ENCODE measurements at places on chromosomes 2 and 18.

DNA sequence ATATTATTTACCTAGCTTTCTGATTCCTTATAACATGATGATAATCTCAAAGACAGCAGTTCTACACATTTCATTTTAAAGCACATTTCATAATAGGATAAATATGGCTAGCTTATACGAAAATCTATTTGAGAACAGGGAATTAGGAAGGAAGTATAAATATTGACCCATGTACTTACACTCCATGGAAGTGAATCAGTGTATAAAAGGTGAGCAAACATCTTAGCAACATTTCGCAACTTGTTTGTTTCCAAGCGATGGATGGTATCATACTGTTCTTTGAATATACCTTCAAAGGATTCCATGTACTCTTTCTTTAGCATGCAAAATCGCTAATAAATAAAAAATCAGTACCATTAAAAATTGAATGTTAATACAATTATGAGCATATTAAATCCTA is 53.1 kb downstream of the CWC22 start:
- no peak for DNase-seq

DNA sequence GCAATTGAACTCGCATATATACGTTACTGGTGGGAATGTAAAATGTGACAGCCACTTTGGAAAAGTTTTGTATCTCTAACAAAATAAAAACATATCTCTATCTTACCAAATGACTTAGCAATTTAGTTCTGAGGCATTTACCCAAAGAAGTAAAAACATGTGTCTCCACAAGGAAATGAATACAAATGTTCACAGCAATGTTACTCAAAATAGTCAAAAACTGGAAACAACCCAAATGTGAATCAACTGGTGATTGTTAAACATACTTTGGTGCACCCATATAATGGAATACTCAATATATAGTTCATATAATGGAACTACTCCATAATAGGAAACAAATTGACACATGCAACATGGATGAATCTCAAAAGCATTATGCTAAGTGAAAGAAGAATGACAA is 70.4 kb upstream of the DNER start:
- no peak for DNase-seq

DNA sequence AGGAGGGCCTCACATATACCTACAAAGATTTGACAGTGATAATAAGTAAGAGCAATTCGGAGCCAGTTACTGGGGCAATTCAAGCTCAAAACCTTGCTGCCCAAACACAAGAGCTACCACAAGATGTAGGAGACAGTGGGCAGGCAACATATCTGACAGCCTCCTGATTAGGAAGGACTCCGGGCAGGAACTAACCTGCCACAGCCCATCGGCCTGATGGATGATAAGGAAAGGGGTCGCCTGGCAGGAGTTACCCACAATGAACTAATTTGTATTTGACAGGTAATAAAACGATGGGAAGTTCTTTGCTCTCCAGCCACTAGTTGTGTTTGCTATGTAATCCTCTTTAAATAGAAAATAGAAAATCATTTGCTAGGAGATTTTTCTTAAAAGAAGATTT is 100.2 kb downstream of the ARHGAP15 start:
- no peak for DNase-seq

- no peak for DNase-seq
Measured at GRCh38 chr2:217371781-217372213, 511.9 kb upstream of the TNP1 start.

- DNase-seq: no peak
Measured at GRCh38 chr2:99682275-99683060, 192.7 kb upstream of the REV1 start.

GRCh38 chr2:236872015-236872414 is 213.7 kb upstream of the COPS8 start:
- no peak for DNase-seq

DNA sequence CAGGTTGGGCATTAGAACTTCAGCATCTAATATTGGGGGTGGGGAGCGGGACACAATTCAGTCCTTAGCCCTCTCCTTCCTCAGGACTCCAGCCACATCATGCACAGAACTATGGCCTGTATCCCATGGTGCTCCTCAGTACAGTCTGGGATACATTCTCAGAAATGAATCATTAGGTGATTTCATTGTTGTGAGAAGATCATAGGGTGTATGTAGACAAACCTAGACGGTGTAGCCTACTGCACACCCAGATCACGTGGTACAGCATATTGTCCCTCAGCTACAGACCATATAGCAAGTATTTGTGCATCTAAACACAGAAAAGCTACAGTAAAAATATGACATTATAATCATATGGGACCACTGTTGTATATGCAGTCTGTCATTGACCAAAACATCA is 23.2 kb upstream of the IMP4 start:
- DNase-seq: no peak

DNA sequence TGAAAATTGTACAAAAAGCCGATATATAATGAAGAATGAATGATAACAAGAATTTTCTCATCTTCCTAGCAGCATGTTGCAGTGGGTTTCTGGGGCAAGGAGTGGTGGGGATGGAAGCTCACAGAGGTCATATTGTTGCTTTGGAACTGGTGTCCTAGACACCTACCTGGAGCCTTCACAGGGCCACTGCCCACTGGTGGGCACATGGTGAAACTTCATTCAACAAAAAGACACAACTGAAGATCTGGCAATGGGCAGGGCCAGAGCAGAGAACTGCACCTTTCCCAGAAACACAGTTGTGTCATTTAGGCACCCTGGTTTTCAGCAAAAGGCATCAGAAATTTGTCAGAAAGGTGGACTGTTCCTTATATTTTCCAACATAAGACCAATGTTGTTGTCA is 115.3 kb downstream of the FHOD3 start:
- DNase-seq: no peak

GRCh38 chr2:36734304-36734703 is 37.8 kb downstream of the VIT start:
- no peak for DNase-seq

DNA sequence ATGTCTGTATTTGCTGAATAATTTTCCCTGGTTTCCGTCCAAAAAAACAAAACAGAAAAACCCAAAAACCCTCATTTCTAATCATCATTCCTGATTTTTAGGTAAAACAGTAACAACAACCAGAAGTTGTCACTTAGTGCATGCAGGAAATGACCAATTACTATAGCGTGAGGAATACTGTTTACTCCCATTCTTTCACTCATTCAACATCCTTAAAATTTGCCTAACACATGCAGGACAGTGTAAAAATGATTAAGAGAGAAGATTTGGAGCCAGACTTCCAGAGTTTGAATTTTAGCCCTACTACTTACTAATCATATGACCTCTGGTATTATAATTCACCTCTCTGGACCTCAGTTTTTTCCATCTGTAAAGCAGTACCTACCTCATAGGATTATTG is 83.1 kb downstream of the FIGN start:
- no peak for DNase-seq

- DNase-seq: no peak
Measured at GRCh38 chr2:218777276-218777990, 4.5 kb upstream of the CYP27A1 start.

DNA sequence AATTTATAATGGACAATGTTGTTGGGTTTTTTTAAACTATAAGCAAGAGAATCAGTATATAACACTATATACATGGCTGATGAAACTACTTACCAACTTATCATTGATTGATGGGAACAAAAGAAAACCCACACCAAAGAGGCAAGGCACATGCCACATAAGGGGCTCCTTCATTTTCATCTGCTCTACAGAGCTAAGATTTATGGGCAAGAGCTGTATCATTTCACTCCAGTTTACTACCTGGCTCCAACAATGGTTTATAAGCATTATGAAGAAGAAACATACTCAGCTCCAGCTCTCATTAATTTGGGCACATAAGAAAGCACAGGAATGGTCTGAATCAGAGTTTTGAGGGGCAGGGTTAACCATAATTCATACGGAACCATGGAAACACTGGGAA is 283.3 kb downstream of the AGPS start:
- no peak for DNase-seq

GRCh38 chr2:7028846-7029245 is 111.6 kb downstream of the RNF144A start:
- no peak for DNase-seq

GRCh38 chr2:97714950-97715652 is 1.7 kb downstream of the ZAP70 start:
- no peak for DNase-seq

GRCh38 chr18:23307567-23308295 is 145.4 kb upstream of the RIOK3 start:
- DNase-seq: no peak

GRCh38 chr2:7392076-7392787 is 475.0 kb downstream of the RNF144A start:
- DNase-seq: no peak

GRCh38 chr18:73891572-73892421 is 255.8 kb downstream of the FBXO15 start:
- no peak for DNase-seq

DNA sequence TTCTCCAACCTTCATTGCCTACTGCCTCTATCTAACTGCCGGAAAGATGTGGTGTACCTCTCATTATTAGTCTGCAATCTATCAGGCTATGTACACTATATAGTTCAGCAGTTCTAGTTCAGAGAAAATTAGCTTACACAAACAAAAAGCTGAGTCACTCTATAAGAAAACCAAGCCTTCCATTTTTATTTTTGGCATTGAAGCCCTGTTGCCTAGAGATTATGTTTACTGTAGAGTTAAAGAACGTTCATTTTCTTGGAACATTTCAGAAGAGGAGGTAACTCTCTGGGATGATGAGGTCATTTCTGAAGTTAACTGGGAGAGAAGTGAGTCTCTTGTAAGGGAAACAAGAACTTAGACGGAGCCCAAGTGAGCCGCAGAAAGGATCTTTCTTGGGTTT is 133.5 kb downstream of the FAM124B start:
- no peak for DNase-seq

DNA sequence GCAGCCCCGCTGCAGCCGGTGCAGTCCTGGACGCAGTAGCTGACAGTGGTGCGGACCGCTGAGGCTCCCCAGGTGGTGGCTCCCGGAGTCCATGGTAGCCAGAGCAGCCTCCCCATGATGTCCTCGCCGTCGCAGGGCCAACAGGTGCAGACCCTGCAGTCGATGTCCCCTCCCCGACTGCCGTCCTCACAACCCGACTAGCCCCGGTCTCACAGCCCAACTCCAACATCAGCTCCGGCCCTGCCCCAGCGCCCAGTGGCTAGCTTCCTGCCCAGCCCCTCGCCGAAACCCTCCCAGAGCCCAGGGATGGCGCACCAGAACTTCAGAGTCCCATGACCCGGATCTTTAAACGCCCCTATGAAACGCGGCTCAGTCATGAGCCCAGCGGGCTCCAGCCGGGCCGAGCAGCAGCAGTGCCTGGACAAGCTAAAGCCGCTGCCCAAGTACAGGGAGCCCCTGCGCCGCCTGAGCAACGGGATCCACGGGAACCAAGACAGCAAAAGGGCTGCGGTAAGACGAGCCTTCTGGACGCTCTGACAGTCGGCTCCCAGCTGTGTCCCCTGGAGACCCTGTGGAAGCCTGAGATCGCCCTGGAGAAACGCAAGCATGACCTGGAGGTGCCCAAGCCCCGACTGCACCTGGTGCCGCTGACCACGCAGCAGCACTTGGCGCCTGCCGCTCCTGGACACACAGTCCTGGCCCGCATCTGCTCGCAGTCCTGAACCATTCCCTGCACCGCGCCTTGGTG is 53.8 kb upstream of the TUBA3E start:
- DNase-seq: no peak

GRCh38 chr2:24857746-24858145 is 62.3 kb downstream of the ADCY3 start:
- DNase-seq: no peak

Data from stimulated activated CD4-positive, alpha-beta T cell treated with anti-CD3 and anti-CD28 coated beads, Interleukin-12 subunit alpha, Interleukin-12 subunit beta, amount 100 ng/mL, for 24 hours (primary cell).